ENCODE measurements at places on chromosomes 6 and 20.
A peak's percentile ranks its signal among the peaks of the same experiment; 100 is the strongest.

- DNase-seq = no peak
Measured at GRCh38 chr20:51837436-51837835, 35.1 kb upstream of the SALL4 start.

GRCh38 chr20:44592366-44592765 is 10.0 kb downstream of the PKIG start:
- DNase-seq = no peak

DNA sequence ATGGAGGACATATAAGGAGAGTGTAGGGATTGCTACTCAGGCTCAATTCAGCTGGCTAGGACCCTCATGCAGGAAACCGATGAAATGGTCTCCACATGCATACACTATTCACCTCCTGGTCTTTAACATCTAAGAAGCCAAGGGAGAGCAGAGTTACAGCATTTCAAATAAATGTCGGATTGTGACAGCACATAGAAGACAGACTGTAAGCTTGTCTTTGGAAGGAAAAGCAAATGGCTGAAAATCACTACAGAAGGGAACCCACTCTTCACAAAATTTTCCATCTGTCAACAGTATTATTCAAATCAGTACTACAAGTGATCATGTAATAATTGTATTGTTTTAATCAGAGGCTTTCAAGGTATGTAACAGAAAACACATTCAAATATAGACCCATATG is 72.9 kb downstream of the ATG5 start:
- no peak for DNase-seq

DNA sequence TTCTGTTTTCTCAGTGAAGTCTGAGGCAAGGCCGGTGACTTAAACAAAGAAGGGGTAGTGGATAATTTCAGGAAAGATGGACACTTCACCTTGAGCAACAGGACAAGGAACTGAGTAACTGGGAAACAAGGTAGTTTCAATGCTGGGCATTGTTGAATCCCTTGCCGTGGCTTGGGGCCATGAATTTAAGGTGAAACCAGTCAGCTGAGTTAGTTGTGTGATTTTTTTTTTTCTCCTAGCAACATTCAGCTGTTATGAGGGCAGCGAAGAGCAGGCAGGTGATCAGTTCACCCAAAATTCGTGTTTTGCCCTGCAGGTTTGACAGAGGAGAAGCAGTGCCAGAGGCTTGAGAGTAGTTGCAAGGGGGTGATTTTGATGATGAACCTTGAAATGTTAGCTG is 6.8 kb downstream of the BICRAL start:
- no peak for DNase-seq

DNA sequence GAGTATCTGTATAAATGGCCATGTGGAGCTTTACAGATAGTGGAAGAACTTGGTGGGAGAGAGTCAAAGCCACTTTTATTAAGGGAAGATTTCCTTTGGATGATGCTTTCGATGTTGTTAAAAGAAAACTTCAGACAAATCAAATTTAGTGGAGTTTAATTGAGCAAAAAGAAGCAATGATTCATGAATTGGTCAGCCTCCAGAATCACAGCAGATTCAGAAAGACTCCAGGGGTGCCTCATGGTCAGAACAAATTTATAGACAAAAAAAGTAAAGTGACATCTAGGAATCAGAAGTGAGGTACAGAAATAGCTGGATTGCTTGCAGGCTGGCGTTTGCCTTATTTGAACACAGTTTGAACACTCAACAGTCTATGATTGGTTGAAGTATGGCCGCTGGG is 5.3 kb upstream of the CGA start:
- DNase-seq = no peak

DNA sequence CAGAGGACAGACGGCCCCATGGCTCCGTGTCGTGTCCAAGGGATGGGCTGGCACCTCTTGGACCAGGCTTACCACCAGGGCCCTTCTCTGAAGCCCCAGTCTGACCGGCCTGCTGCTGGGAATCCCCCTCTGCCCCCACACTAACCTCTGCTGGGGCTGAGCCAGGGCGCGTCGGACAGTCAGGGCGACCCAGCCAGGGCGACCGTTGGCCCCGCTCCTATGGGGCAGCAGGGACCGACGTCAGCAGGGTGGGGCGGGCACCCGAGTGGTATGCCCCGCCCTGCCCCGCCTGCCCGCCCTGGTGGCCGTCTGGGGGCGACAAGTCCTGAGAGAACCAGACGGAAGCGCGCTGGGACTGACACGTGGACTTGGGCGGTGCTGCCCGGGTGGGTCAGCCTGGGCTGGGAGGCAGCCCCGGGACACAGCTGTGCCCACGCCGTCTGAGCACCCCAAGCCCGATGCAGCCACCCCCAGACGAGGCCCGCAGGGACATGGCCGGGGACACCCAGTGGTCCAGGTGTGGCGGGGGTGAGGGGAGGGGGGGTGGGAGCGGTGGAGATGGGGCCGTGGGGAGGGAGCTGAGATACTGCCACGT is at the start of gene SLC17A9:
TSS of gene SLC17A9 (plus strand) at position 337 of the 595 bp plus-strand sequence. CDS start at position 459, 122 bp downstream.
- peak; percentile 29 for DNase-seq

GRCh38 chr6:90175627-90176538 is 120.8 kb downstream of the BACH2 start:
- DNase-seq = no peak
